ENCODE measurements at places on chromosomes 7 and 10. TPM values are rescaled to one million over a fixed set of nuclear protein-coding genes. Genes with fewer than 3 reads are reported as not detected.

Gene SPDYE16
- 0.34 TPM for polyA plus RNA-seq

Gene TDRD1
- polyA plus RNA-seq = 0.03 TPM

Gene CTAGE4
- 0.12 TPM for polyA plus RNA-seq

Gene ATP5F1C
- polyA plus RNA-seq = 82.7 TPM

Gene PTPRZ1
- polyA plus RNA-seq = not detected

Gene HOXA7
- polyA plus RNA-seq = 0.37 TPM

Gene AKR1D1
- polyA plus RNA-seq = not detected

Gene OR2A1
- 0.31 TPM for polyA plus RNA-seq

Gene CXCL12
- not detected for polyA plus RNA-seq

Gene GRM3
- polyA plus RNA-seq = not detected

Data from B cell (primary cell).